ENCODE measurements at places on chromosomes 12 and 14. TPM values are rescaled to one million over a fixed set of nuclear protein-coding genes. Genes with fewer than 3 reads are reported as not detected.

OR6C2 gene
- total RNA-seq = not detected

C14orf93 gene
- total RNA-seq = 5.6 TPM

ASIC1 gene
- 13.5 TPM for total RNA-seq

DNA sequence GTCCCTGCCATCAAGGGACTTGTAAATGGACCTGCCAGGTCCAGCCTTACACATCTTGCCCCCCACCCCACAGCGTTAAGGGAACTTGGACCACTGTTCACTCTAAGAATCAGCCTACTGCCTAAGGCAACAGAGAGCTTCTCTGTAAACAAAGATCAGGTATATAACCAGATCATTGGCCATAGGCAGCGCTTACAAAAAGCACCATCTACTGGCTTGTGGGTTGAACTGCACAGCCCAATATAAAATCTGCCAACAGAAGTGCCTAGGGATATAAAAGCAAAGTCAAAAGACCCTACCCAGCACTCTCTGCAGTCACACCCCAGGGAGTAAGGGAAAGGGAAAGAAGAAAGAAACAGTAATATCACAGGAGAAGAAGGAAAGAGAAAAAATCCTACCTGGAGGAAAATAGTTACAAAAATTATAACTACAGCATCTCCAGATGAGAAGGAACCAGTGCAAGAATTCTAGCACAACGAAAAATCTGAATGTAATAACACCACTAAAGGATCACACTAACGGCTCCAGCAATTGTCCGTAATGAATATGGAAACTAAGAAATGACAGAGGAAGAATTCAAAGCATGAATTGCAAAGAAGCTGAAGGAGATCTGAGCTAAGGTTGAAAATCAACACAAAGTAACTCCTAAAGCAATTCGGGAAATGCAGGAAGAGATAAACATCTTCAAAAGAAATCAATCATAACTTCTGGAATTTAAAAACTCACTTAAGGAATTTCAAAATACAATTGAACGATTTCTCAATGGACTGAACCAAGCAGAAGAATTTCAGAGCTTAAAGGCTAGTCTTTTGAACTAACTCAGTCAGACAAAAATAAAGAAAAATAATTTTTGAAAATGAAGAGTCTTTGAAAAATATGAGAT is 95.2 kb upstream of the PCED1B start:
- H3K27me3 ChIP-seq = no peaks in the 10 kb centered on the region
- no peak overlapping the region for H3K4me3 ChIP-seq
- H3K36me3 ChIP-seq = no peaks in the 10 kb centered on the region
- DNase-seq = peak; percentile 51
- H3K4me1 ChIP-seq = no peaks in the 10 kb centered on the region

- no peaks in the 10 kb centered on the region for H3K36me3 ChIP-seq
- H3K4me1 ChIP-seq = no peaks in the 10 kb centered on the region
- H3K4me3 ChIP-seq = no peak overlapping the region
- H3K27ac ChIP-seq = no peak overlapping the region
- no peaks in the 10 kb centered on the region for H3K27me3 ChIP-seq
- DNase-seq = no peak
Measured at GRCh38 chr12:104823985-104824461, 134.1 kb downstream of the SLC41A2 start.

GRCh38 chr12:102917026-102917787 is at the start of gene PAH:
TSS of gene PAH (minus strand) at chr12:102917244. CDS start at chr12:102917130, 114 bp downstream.
- H3K36me3 ChIP-seq = no peaks in the 10 kb centered on the region
- DNase-seq = no peak
- H3K4me1 ChIP-seq = no peaks in the 10 kb centered on the region
- peak within 1 kb of the TSS; percentile 10 for H3K4me3 ChIP-seq
- no peak within 1 kb of the TSS for H3K27ac ChIP-seq

GRCh38 chr14:92651106-92651757 is 97.2 kb downstream of the LGMN start:
- H3K27me3 ChIP-seq = no peaks in the 10 kb centered on the region
- DNase-seq = no peak
- H3K4me3 ChIP-seq = no peak overlapping the region
- no peaks in the 10 kb centered on the region for H3K36me3 ChIP-seq
- H3K27ac ChIP-seq = no peak overlapping the region

DNA sequence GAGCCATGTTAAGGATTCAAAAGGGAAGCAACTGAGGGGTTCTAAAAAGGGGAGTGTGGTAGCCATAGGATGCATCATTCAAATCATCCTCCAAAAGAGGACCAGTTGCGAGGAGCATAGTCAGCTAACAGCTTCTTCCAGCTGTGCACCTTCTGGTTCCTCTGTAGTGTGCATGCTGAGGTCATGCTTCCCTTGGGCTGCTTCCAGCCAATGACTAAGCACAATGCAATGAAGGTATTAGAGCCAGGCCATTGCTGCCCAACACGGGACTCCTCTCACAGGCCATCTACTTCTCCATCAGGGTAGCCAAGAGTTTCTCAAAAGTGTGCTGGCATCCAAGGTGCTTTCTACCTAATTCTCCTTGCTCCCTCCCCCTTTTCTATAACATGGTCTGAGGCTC is 69.2 kb upstream of the ARID2 start:
- H3K4me1 ChIP-seq = no peaks in the 10 kb centered on the region
- H3K4me3 ChIP-seq = no peak overlapping the region
- no peaks in the 10 kb centered on the region for H3K36me3 ChIP-seq
- DNase-seq = peak; percentile 36
- H3K27ac ChIP-seq = no peak overlapping the region

DNA sequence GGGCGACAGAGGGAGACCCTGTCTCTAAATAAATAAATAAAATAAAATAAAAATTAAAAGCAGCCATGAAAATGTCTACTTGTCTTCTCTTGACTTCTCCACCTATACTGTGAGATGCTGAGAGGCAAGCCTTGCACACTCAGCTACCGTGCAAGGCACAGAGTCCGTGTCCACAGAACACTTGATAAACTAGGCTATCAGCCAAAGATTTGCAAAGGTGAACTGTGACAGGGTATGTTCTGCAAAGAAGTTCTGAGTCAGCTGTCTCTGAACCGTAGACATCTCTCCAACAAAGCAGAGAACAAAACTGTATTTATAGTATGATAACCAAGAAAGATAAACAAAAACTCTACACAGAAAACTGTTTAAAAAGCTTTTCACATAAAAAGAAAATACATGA is 35.5 kb downstream of the STXBP6 start:
- H3K27me3 ChIP-seq = no peaks in the 10 kb centered on the region
- no peak for DNase-seq
- H3K36me3 ChIP-seq = no peaks in the 10 kb centered on the region

DNA sequence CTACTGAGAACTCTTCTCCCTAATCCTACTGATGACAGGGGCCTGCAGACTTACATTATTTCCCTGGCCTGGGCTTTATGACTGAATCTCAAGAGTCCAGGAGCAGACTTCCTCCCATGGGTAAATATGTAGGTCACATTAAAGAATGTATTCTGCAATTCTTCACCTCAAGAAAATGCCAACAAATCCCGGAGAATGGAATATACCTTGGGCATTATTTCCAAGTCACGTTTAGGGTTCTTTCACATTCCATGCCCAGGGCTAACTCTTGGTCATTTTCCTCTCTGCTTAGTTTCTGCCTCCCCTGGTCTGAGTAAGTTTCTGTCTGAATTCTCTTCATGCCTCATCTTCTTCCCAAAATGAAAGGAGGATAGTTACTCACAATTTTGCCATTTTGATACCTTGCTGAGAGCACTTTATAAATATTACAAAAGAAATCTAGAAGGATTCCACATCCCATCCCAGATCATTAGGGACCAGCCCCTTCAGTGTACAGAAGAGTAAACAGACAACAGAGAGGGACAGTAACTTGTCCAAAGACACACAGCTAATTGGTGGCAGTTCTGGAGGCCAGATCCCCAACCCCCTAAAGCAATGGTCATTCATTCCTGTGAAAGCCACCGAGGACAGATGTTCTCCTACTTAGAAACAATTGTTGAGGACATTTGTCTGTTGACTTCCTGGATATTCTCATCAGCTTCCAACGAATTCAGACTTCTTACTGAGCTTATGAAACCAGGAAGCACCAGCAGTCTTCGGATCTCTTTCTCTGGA is 605 bp downstream of the PAH start:
- no peaks in the 10 kb centered on the region for H3K36me3 ChIP-seq
- H3K4me1 ChIP-seq = no peaks in the 10 kb centered on the region
- no peak overlapping the region for H3K4me3 ChIP-seq
- H3K27ac ChIP-seq = no peak overlapping the region
